Suppressor macrophage treated with lipopolysaccharide for 1 hour (primary cell): ENCODE measurements at places on chromosomes 2 and 18.
A peak's percentile ranks its signal among the peaks of the same experiment; 100 is the strongest.

DNA sequence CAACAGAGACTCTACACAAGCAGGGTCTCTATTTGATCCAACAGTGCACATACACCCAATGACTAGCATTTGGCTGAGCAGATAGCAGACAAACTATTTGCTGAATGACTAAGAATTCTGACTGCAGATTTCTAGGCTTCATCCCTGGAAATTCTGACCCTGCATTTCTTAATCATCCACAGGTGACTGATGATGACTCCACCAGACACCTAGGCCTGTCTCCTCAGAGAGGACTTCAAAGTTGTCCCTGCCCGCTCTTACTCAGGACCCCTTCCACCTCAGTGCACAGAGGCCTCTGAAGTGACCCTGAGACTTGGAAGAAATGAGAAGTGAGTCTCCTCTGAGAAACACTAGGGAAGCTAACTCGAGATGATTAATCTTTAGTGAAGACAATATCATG lies 51.3 kb downstream of the SEPTIN10 start:
- no peak for DNase-seq

GRCh38 chr18:34495506-34495905 lies 214.6 kb upstream of the DTNA start:
- peak; percentile 51 for DNase-seq

GRCh38 chr2:210667711-210668110 lies 111.3 kb downstream of the CPS1 start:
- no peak for DNase-seq

GRCh38 chr2:10279946-10280463 lies 22.7 kb upstream of the HPCAL1 start:
- DNase-seq, result no peak

- no peak for DNase-seq
These were observed 116.1 kb downstream of the NFATC1 start for GRCh38 chr18:79511671-79512301.

GRCh38 chr2:73919596-73920228 lies 7.0 kb upstream of the DGUOK start:
- DNase-seq, result no peak

GRCh38 chr2:71800851-71801250 lies 346.8 kb downstream of the CYP26B1 start:
- no peak for DNase-seq

GRCh38 chr18:986051-986450 lies 81.4 kb downstream of the ADCYAP1 start:
- no peak for DNase-seq

GRCh38 chr2:161068670-161069069 lies 91.6 kb upstream of the TANK start:
- DNase-seq, result peak; percentile 49

DNA sequence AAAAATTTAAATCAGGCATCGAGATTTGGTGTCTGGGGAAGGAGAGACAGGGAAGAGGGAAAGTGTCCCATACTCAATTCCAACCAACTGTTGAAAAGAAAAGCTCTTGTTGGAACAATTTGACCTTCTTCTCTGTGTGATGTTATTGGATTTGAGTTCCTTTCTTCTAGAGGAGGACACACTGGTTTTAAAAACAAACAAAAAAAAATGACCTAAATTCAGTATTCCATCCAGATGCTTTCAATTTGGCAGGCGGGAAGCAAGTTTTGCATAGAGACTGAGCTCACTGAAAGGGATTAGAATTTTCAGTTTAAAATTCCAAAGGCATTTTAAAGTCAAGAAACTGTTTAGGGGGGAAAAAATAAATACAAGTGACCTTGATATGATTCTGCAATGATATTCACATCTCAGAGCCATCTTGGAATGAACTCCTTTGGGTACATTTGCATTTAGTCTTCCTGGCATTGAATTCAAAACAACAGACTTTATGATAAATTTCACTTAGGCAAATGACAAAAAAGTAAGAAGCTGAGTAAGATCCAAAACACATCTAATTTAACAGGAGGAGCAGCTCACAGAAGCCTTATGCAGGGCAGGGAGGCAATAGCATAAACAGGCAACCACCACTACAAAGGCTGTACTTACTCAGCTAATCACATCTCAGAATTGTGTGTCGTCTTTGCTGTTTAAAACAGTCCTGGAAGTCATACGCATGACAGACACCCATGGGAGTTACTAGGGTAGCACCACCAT lies 126.8 kb downstream of the CDH20 start:
- DNase-seq, result no peak

DNA sequence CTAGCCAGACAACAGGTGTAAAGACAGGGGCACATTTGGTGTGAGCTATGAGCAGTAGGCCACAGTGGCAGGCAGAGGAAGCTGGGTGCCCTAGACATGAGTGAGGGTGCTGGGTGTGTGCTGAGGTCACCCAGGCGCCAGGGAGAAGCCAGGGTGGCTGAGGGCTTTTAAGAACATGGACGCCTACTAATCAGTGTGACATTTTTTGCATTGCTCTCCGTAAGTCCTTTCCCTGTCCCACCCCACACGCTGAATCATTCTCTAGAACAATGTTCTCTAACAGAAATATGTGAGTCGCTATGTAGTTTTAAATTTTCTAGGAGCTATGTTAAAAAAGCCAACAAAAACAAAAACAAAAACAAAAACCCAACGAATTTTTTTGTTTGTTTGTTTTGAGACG lies 204.5 kb upstream of the REV1 start:
- no peak for DNase-seq

DNA sequence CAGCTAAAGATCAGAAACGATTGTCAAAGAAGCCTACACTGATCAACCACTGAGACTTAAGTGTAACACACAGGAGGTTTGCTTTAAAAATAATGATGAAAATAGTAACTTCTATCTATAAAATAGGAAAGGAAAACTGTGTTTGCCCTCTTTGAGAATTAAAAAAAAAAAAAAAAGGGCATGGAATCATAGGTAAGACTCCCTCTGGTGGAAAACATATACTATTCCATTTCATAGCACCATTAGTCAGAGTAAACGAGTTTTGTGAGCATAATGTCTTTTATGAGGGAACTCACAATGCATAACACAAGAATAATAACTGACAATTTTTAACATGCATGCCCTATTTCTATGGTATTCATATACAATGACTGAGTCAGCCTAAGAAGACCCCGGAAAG lies 36.3 kb downstream of the SLC35F5 start:
- peak; percentile 44 for DNase-seq

DNA sequence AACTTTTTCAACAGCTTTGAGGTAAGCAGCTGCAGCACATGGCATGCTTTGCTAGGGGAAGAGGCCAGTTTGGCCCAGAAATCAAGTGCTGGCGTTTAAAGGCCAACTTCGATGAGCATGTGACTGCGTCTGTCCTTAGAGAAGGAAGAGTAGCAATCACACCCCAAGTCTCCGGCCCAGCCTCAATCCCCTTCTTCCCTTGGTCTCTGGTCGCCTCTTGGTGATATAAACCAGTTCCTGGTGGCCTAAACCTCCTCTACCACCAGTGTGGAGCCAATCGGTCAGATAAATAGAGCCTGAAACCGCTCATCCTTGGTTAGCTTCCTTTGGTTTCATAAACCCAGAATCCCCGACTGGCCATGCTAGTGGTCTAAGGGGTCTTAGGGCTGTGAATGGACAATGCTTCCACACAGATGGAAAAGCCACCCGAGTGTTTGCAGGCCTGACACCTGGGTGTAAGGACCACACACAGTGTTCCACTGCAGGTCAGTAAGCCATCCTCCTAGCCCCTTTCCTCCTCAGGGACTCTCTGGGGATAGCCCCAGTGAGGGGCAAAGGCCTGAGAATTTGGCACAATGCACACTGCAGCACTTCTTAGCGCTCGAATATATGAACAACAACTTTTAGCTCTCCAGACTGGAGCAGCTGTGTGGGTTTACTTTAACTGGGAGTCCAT lies 23.0 kb upstream of the COX7A2L start:
- DNase-seq, result no peak

DNA sequence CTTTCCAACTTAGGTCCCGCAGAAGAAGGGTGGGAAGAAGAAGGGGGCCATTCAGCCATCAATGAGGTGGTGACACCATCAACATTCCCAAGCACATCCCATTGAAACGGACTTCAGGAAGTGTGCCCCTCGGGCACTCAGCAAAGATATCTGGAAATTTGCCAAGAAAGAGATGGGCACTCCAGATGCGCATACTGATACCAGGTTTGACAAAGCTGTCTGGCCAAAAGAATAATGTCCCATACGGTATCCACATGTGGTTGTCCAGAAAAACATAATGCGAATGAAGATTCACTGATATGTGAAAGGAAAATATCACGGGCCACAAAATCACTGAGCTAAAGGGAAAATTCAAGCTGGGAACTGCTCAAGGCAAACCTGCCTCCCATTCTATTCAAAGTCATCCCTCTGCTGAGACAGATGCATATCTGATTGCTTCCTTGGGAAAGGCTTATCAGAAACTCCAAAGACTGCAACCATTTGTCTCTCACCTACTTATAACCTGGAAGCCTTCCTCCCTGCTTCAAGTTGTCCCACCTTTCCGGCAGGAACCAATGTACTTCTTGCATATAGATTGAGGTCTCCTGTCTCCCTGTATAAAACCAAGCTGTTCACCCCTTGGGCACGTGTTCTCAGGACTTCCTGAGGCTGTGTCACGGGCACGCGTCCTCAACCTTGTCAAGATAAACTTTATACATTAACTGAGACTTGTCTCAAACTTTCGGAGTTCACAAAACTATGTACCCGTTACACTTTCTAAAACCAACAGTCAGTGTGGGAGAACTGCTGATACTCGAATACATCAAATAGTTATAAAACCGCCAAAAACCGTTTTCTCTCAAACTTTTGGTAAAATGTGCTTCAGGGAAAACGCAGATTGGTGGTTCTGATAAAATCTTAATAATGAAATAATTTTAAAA lies 1.3 kb upstream of the PDK1 start:
- no peak for DNase-seq

GRCh38 chr2:197952540-197953202 lies 148.3 kb downstream of the PLCL1 start:
- DNase-seq, result peak; percentile 71

GRCh38 chr18:31610286-31611205 lies 18.9 kb downstream of the TTR start:
- no peak for DNase-seq

DNA sequence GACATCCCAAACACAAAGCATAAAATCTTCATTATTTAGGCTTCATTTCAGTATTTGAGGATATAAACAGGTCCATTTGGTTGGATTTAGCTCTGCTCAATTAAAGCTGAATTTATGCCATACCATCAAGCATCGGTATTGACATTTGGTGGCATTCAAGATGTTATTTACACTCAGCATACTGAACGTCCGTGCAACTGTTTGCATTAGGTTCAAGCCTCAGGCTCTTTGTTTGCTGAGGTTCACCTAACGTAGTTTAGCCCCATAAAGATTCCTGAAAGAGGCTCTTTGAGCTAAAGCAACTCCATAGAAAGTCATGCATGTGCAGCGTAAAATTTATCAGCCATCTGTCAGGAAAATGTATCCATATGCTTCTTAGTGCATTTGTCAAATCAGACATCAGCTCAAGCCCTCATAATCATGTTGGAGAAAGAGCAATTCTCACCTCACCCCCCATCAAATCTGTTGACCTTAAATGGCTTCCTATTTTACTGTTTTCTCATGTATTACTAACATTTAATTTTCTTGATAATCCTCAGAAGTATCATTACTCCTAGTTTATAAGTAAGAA lies 366.9 kb downstream of the EPHA4 start:
- DNase-seq, result no peak

DNA sequence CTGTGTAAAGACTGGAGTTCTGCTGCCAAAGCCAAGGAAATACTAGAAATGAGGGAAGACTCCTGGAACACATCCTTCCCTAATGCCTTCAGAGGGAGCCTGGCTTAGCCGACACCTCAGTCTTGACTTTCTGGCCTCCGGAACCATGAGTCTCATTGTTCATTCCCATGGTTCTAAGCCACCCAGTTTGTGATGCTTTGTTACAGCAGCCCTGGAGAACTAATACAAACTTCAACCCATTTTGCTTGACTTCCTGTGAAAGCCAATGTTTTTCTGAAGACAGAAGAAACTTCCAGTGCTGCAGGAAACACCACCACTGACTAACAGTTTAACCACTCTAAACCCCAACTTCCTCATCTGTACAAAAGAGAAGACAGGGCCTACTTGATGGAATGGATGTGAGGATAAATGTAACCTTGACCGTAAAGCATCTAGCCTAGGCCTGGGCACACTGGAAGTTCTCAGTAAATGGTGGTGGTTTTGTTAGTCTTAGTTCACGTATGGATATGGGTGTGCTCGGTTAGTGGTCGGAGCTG lies 85.9 kb upstream of the RFX8 start:
- peak; percentile 76 for DNase-seq

DNA sequence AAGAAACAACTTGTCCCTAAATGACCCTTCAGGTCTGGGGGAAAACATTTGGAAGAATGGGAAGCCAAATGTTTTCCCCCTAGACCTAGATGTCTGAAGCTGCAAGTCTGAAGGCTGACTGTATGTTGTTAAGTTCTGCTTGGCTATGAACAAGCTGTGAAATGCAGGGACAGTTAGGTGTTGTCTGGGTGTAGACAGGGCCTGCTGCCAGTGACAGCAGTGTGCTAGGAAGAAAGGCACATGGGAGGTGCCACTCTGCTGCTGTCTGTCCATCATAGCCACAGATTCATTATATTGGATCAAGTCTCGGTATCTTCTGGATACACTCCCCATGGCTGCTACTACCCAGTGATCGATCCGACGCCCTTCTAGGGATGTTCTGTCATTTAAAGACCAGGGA lies 265.9 kb upstream of the PXDN start:
- DNase-seq, result no peak

DNA sequence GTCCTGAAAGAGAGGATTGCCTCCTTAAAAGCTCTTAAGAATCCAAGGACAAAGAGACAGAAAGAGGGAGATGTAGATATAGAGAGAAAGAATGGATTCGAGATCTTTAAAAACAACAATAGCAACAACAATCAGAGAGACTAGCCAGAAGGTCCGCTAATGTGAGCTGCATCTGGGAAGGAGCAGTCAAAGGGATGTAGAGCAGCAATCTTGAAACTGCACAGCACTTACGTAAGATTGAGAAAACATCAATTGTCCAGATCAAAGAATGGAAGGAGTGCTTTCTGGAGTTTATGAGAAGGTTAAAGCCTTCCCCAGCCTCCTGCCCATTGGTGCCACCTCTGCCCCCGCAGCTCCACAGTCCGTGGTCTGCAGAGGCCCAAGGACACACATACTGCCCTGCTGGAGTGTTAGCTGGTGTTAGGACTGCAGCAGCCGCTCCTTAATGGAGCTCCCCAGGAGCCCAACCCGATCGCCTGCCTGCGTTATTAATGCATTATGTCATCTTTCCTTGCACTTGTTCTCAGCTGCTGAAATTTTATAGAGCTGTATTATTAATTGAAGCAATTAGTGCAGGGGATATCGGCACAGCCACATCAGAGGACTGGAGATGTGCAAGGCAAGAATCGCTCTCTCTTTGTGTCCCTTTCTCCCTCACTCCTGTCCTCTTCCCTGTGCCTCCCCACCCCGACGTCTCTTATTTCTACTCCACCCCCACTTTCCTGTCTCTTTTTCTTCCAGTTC lies 94.2 kb upstream of the STPG4 start:
- no peak for DNase-seq

- DNase-seq, result no peak
These were observed 32.3 kb downstream of the ASXL2 start for GRCh38 chr2:25845843-25846505.

- no peak for DNase-seq
These were observed 550.2 kb downstream of the STK39 start for GRCh38 chr2:167697194-167697593.

- DNase-seq, result no peak
These were observed 36.7 kb downstream of the WDFY1 start for GRCh38 chr2:223908304-223908998.

GRCh38 chr18:63314062-63314790 lies 5.3 kb downstream of the BCL2 start:
- no peak for DNase-seq

- DNase-seq, result peak; percentile 78
These were observed 3.0 kb upstream of the CEP68 start for GRCh38 chr2:65053199-65053598.
